ENCODE measurements at places on chromosomes 7 and 10.

DNA sequence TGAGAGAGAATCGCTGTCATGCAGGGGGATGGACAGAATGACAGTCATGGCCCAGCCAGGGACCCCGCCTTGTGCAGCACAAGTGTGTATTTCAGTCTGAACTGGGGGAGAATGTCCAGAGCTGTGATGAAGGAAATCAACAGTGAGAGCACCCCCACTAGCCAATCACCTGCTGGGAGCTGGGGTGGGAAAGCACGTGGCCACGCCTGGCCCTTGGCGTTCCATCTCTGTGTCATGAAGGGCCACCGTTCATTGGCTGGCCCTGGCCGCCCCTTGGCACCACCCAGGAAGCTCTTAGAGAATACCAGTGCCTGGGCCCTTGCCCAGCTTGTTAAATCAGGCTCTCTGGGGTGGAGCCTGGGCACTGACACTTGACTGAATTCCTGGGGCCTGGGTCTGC lies 22.8 kb downstream of the GRID1 start:
- no peak for DNase-seq

DNA sequence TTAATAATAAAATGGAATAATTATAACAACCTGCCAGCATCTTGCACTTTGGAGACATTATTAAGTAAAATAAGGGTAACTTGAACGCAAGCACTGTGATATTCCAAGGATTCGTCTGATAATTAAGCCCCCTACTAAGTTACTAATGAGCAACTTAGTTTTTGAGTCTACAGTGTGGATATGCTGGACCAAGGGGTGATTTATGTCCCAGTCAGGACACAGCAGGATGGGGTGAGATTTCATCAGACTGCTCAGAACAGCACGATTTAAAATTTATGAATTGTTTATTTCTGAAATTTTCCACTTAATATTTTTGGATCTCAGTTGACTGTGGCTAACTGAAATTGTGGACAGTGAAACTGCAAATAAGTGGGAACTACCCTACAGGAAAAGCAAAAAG lies 182.8 kb upstream of the PHF14 start:
- DNase-seq, result no peak

DNA sequence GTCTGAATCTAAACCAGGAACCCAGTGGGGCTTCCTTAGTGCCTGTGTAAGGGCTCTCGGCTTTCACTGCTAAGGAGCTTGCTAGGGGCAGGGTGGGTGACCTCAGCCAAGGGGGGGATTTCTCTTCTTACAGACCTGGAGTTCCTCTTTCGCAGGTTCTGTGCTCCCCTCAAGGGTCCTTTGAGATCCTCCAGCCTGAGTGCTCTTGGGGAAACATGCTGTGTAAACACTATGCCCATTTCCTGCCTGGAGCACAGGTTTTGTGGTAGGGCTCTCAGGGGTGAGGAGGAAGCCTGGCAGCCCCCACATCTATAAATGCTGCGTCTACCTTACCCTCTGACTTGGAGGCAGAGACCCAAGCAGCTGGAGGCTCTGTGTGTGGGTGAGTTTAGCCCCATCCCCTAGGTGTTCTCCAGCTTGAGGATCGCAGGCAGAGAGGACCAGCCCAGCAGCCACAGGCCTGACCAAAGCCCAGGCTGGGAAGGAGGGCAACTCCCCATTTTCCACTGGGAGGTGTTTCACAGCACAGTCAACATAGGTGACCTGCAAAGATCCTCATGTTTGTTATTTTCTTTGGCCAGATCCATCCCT lies at the start of gene SFTPA1:
Gene SFTPA1 (plus strand): TSS at position 339 of the 591 bp plus-strand sequence. CDS start 887 bp downstream, outside the sequence.
- DNase-seq, result no peak

GRCh38 chr7:51135576-51135975 lies 181.0 kb downstream of the COBL start:
- no peak for DNase-seq

DNA sequence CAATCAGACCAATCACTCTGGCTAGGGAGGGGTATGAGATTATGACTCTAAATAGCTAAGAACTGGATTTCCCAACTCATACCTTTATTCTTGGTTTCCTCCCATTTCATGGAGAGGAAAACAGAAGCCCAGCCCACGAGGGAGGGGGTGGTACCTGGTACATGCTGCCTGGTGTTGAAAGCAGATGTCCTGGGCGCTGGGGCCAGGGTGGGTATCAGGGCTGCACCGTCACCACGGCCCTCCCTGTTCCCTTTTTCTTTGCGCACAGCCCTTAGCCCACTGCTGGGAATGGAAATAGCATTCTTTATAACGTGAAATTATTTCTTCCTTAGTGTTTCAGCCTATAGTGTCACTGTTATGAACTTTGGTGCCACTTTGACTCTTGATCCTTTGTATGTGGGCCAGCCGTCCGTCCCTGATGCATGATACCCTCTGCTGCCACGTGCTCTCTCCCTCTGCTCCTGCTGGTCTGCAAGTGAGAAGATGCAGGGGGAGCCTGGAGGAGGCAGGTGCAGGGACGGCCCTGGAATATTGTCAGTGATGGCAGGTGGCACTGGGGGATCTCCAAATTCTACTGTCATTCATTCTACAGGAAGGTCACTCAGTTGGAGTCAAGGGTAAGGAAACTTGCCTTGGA lies 158.5 kb downstream of the CDH23 start:
- DNase-seq, result no peak

GRCh38 chr7:115352375-115352774 lies 430.5 kb downstream of the MDFIC start:
- peak; percentile 84 for DNase-seq

DNA sequence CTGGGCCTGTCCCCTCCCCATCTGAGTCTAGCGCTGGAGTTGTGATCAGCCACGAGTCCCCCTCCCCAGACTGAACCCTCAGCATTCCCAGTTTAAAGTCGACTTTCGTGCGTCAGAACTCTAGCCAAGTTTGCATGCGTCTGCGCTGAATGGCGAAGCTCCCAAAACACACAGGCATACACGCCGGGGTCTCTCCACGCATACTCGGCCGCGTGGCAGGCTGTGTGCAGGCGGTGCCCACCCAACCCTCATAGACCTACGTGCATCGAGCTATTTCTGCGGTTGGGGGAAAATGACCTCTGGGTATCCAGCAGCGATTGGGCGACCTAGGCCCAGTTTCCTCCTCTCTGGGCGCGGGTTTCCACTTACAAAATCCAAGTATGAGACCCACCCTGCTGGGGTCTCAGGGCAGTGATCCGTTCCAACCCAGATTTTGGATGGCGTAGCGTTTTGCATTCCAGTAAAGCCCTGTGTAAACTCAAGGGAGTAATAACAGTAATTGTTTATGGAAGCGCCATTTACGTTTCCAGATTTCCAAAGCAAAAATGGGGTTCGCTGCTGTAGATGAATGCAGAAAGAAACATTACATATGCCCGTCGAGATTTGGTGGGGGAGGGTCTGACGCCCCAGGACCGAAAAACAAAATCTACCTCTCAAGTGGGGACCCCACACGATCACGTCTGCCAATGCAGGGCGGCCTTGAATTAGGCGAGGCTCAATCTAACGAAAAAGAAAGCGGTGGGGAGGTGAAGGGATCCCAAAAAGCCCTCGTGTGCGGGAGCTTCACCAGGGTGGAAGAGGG lies 2.0 kb upstream of the HMX3 start:
- no peak for DNase-seq

- no peak for DNase-seq
These were observed 18.5 kb upstream of the TTYH3 start for GRCh38 chr7:2613098-2613930.

DNA sequence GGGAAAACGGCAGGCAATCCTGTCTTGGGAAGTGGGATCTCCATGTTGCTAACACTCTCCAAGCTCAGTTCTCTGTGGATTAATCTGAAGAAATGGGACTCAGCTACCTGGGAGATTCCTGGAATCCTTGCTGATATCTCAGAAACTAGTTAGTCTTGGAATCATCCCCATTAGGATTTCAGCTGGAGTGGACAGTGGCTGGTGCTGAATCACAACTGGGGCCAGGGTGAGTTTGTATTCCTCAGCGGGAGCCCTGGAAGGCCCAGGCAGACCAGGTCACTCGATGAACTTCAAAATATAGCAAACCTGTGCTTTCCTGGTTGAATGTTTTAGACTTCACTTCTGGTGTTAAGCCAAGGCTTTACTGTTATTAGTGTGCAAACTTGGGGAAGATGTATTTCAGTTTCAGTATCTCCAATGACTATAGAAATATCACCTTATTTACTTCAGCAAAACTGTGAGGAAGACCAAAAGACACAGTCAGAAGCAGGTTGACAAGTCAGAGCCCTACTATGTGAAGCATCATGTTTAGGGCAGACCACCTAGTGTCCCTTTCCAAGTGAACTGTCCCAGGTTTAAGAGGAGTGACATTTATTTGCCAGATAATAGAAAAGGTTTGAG lies 126.1 kb downstream of the AOAH start:
- DNase-seq, result peak; percentile 21

GRCh38 chr7:30420662-30421061 lies 57.9 kb downstream of the NOD1 start:
- DNase-seq, result no peak

GRCh38 chr10:7045891-7046599 lies 364.8 kb downstream of the SFMBT2 start:
- DNase-seq, result no peak

DNA sequence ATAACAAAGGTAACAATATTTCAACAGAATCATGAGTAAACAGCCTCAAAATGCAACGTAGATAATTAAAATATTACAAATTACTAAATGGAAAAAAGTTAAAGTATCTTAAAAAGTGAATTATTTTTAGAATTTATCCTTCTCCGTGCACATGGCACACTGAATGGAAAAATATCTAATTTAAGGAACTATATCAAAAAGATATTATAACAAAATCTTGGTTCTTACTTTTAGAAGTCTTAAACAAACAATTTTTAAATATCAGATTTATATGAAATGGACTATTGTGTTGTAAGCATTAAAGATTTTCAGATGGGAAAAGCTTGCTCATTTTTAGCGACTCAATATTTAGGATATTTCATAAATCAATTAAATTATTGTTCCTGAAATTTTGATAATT lies 72.0 kb downstream of the AGMO start:
- DNase-seq, result no peak

DNA sequence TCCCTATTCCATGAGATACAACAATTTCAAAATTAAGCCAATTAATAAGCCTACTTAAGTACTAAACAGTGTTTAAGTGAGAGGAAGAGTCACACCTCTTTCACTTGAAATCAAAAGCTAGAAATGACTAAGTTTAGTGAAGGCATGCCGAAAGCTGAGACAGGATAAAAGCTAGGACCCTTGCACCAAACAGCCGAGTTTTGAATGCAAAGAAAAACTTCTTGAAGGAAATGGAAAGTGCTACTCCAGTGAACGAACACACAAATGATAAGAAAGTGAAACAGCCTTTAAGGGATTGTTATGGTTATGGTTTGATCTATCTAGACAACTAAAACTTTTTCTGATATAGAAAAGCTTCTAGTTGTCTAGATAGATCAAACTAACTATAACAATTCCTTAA lies 135.4 kb upstream of the KMT2E start:
- no peak for DNase-seq

GRCh38 chr7:143433759-143434158 lies 9.5 kb upstream of the TAS2R60 start:
- no peak for DNase-seq

- DNase-seq, result no peak
These were observed 65.6 kb downstream of the COL26A1 start for GRCh38 chr7:101428093-101428866.

- no peak for DNase-seq
These were observed 107.7 kb downstream of the RBM20 start for GRCh38 chr10:110751850-110752249.

DNA sequence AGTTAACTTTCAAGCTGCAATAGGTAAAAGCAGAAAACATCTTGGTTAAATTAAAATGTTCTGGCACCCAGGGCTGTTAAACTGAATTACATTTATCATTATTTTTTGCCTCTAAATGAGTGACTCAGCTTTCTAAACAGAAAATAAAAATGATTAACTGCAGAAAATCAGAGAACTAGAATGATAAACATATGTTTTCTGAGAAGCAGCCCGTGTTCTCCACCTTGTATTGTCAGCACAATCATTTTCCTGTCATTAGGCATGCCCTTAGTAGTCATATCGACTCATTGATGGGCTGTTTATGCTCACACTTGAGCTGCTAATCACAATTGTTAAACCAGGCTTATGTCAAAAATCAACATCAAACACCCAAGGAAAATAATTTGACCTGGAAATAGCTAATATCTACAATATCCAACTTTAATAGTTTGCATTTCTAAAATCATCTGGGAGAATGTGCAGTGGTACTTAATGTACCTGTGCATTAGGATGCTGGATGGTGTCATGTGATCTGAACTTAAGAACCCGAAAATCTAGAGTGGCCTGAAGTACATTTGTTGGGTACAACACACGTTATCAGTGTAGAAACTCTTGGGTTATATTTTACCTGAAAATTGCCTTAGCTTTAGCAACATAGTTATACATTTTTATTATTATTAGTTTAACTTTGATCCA lies 2.3 kb downstream of the MDFIC start:
- DNase-seq, result peak; percentile 39

- DNase-seq, result peak; percentile 9
These were observed 147.9 kb upstream of the LYZL1 start for GRCh38 chr10:29140991-29141390.

GRCh38 chr7:29442146-29442545 lies 121.5 kb upstream of the PRR15 start:
- DNase-seq, result peak; percentile 69

DNA sequence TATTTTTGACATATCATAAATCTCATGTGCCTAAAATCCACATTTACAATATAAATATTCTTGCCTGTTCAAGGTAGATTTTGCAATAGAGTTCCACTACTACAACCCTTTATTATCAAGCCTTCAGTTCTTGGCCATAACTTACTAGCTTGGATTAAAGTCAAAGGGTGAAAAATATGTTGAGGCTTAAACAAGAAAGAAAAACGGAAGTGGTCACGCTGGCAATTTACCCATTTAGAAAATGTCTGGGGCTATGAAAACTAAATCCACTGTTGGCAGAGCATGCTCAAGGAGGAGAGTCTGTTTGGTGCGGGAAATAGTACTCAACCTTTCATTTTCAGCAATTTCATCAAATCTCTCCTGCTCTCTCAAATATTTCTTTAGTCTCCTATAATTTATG lies 209.8 kb upstream of the RHOBTB1 start:
- DNase-seq, result no peak

DNA sequence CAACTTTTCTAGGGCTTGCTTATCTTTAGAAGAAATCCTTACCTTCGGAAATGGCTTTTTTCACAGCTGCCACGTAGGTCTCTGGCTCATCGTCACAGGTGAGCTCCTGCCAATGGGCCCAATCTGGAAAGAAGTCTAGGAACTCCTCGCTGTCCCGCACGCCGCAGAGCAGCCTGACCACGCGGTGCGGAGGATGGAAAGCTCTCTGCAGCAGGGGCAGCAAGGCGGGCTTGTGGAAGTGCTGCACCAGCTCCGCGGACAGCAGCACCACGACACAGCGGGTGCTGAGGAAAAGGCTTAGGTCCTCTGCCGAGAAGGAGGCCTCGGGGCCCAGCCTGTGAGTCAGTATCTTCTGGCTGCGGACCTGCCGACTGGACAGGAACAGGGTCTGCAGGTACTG lies 10.8 kb downstream of the PIK3AP1 start:
- no peak for DNase-seq

GRCh38 chr7:22561321-22561811 lies 61.4 kb upstream of the STEAP1B start:
- DNase-seq, result peak; percentile 91

DNA sequence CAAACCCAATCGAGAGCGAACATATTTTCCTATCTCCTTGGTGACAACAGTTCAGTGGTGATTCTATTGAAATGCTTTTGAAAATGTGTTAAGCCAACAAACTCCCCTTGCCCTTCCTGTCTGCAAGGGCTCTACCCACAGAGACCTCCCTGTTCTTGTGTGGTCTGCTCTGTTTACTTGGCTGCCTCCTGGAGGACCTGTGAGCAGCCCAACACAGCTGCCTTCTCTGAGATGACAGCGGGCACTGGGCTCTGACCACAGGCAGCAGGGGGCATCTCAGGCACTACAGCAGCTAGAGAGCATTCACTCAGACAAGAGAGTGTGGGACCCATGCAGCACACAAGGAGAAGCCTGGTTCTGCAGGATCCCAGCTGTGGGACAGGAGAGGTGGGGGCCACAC lies 416.4 kb downstream of the TCERG1L start:
- DNase-seq, result no peak

Data from epithelial cell of esophagus (primary cell).